Breast epithelium (tissue), 4 donors: ENCODE measurements at places on chromosomes 3 and 15. TPM values are rescaled to one million over a fixed set of nuclear protein-coding genes. Genes with fewer than 3 reads are reported as not detected.

GRCh38 chr3:110504901-110505300, 566.7 kb upstream of the NECTIN3 start:
- no peak for DNase-seq

DNA sequence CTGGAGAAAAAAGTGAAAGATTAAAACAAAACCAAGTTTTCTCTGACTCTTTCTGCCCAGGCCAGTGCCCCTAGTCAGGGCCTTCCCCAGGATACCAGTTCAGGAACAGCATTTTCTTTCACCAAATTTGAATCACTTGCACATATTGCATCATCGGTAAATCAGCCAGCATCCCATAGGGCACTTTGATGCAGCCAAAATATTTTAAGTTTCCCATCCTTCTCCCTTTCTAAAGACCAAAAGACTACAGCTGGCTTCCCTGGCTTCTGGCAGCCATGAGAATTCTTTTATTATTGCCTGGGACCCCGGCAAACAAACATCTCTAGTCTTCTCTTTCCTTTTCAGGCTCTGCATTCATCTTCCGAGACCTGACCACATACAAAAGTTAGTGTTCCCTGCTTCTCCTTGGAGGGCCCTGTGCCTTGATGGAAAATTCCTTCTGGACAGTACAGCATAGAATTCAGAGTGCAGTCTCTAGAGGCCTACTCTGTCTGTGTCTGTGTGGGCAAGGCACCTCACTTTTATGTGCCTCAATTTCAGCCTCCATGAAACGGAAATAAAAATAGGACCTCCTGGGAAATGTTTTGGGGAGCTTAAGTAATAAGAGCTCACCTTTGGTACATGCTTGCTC, 348.0 kb downstream of the VPS13C start:
- no peak for DNase-seq

The GABRB3 gene
- total RNA-seq: 1.1 TPM

The NMD3 gene
- total RNA-seq: 53.3 TPM

DNA sequence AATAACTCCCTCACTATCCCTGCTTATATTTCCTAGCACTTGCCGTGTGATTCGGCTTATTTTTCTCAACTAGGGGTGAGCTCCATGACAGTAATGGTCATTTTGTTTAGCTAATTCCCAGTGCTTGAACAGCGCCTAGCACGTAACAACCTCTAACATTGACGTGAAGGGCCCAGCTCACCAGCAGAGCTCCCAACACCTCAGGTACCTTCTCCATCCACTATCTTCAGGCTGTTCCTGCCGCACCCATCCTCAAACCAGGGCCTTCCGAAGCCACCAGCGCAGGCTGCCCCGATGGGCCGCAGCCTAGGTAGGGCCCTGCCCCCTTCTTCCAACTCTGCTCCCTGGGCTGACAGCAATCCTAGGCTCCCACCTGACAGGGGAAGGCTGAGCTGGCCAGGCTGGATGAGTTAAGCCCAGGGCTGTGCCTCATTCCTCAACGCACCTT, 751 bp upstream of the RPS17 start:
- DNase-seq: no peak

The BFSP2 gene
- total RNA-seq: not detected

- no peak for DNase-seq
These were observed 341.7 kb upstream of the PROK2 start for GRCh38 chr3:72126441-72127223.

The C3orf22 gene
- not detected for total RNA-seq

GRCh38 chr3:33826206-33826605, 27.8 kb downstream of the PDCD6IP start:
- DNase-seq: no peak
